ENCODE measurements at places on chromosomes 6 and 20.

- DNase-seq: no peak
These were observed 138.2 kb downstream of the NKAIN2 start for GRCh38 chr6:123941855-123942254.

- no peak for DNase-seq
These were observed 28.4 kb upstream of the MAS1L start for GRCh38 chr6:29516108-29516507.

GRCh38 chr6:12490904-12491571 is 200.9 kb downstream of the EDN1 start:
- DNase-seq: no peak

DNA sequence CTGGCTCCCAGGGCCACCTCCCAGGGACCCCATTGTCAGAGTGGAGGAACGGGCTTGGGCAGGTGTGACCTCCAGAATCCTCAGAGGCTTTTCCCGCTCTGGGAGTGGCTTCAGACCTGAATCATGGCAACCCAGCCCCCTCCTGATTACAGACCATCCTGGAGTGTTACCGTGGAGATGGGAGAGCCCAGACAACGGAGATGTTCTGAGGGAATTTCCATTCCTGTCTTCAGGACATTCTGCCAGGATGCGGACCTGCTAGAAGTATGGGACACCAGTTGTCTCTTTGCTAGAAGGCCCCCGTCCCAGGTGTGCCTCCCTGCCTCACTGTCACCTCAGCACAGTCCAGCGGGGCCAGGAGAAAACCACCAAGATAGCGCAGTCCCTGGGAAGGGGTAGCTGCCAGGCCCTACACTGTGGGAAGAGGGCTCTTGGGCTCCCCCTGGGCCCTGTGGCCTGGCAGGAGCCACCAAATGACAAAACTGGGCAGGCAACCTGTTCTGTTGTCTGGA is 109.9 kb downstream of the PSMB1 start:
- no peak for DNase-seq

GRCh38 chr6:159979136-159979874 is 10.4 kb downstream of the IGF2R start:
- no peak for DNase-seq

- no peak for DNase-seq
These were observed 72.3 kb upstream of the SSTR4 start for GRCh38 chr20:22962567-22963439.

- no peak for DNase-seq
These were observed 90.6 kb downstream of the MRPL14 start for GRCh38 chr6:44036699-44037101.

DNA sequence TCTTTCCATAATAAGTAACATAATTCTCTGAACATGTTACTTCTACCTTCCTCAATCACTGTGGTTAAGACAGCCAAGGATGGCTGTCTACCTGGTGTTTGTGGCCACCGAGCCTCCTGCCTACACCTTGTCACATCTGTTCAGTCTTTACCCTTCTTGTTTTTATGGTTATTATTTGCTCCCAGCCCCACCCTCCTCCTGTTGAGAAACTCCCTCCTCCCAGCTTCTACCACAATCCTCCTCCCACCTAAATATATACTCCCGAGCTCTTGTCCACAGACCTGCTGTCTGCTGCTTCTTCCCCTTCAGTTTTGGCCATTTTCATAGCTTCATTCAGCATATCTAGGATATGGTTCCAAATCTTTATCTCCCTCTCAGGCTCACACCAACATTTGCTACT is 35.7 kb upstream of the GABRR1 start:
- DNase-seq: no peak

GRCh38 chr20:54431156-54431944 is 44.0 kb upstream of the DOK5 start:
- DNase-seq: no peak

- DNase-seq: no peak
These were observed 10.6 kb downstream of the CEP250 start for GRCh38 chr20:35465976-35466375.

- no peak for DNase-seq
These were observed 73.6 kb downstream of the TBC1D32 start for GRCh38 chr6:121260651-121261102.

- DNase-seq: no peak
These were observed 22.5 kb upstream of the DEFB116 start for GRCh38 chr20:31330893-31331292.

GRCh38 chr6:4506792-4507191 is 269.4 kb upstream of the CDYL start:
- no peak for DNase-seq

DNA sequence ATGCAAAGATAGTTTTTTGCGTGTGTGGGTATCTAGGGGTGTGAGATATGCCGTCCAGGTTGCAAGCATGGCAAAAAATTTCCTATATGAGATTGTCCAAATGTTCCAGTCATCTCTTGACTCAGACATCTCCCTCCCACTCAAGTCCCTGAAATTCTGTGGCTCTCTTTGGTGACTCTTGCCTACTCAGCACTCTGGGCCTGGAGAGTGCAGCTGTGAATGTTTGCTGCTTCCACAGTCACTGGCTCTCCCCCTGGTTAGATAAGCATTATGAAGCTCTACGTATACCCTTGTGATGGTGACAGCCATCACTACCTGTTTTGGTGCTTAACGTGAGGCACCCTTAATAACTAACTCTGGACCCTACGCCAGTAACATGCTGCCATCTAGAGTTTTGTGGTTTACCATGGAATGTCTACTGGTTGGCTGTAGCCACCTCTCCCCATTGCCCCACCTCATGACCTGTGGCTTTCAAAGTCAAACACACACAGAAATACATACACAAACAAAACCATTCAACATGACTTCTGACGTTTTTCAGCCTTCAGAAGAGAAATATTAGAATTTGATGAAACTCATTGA is 621.9 kb upstream of the CITED2 start:
- DNase-seq: no peak

DNA sequence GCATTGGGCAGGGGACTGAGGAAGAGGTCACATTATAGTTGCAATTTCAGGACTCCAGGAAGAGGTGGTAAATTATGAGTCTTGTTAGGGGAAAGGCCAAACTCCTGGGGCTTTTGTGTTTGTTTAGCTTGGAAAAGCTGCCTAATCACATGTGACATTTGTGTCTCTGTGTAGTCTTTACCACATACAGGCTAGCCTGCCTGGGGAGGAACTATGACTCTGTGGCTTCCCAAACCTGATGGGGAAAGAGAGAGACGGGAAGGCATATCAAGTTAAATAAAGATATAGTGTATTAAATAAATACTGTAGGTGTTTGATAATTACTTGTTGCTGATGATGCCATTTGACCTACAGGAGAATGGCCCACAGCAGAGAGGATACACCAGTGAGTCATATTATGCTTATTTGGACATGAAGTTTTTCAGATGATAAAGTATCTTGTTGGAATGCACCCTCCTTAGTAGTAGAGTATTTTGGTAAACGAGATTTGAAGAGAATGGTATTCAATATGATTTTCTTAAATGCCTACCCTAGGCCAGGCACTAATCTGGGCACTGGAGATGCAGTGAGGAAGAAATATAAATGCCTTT is 4.0 kb downstream of the BLTP3A start:
- no peak for DNase-seq

GRCh38 chr20:47719625-47720024 is 65.7 kb downstream of the SULF2 start:
- DNase-seq: no peak

- no peak for DNase-seq
These were observed 45.4 kb upstream of the AIG1 start for GRCh38 chr6:143015300-143015706.

DNA sequence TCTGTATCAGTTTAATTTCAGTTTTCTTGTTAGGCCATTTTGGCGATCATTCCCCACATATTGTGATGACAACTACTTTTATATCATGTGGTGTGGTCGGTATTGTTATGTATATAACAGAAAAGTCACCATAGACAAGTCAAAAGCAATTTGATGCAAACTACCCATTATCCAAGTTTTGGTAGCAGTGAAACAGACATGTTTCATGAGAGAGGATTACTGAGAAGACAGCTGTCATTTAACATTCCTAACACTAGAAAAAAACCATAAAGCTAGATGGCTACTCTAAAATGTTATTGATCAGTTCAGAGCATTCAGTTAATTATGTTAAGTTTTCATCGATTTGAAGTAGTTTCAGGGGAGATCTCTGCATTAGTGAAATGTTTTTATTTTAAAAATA is 462.1 kb upstream of the SOX4 start:
- no peak for DNase-seq

- no peak for DNase-seq
These were observed 23.9 kb upstream of the E2F3 start for GRCh38 chr6:20377623-20378265.

DNA sequence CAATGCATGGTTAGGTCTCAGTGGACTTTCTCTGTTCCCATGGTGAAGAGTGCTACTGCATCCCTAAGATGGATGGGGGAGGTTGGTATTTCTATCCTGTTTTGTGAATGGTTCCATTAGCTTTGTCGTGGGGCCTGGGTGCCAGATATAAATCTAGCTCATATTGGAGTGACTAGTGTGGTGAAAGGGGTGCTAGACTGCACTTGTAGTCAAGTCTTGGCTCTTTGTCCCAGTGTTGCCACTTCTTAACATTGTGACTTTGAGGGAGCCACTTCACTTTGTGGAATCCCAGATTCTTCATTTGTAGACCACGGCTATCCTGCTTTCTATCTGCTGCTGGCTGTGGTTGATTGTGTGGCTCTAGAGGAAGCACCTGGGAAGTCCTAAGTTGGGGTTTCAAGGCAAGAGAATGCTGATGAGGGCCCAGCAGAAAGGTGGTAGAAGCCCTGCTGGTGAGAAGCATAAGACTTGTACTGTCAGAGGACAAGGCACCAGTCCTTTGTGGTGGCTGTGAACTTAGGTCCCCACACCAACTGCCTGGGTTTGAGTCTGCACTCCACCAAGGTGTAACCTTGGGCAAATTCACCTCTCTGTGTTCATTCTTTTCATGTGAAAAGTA is 44.1 kb downstream of the VAPB start:
- no peak for DNase-seq

DNA sequence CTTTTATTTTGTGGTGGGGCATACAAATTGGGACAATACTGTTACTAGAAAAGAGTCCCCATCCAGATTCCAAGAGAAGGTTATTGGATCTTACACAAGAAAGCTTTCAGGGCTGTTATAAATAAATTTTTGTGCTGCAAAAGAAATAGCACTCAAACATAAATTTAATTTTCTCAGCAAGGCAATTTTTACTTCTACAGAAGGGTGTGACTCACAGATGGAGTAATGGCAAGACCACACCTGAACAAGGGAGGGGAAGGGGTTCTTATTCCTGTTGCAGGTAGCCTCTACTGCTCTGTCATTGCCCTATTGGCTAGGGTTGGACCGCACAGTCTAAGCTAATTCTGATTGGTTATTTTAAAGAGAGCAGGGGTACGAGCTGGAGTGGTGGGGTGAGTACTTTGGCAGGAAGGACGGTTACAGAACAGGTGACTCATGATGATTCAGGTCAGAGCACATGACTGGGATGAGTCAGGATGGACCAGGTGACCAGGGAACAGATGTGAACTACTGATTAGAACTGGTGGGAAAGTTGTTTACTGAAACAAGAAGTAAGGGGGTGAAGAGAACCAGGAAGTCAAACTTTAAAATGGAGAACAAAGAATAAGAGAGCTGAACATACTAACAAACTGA is 41.1 kb downstream of the CNR1 start:
- no peak for DNase-seq

GRCh38 chr20:41050361-41051008 is 21.9 kb downstream of the TOP1 start:
- DNase-seq: no peak

DNA sequence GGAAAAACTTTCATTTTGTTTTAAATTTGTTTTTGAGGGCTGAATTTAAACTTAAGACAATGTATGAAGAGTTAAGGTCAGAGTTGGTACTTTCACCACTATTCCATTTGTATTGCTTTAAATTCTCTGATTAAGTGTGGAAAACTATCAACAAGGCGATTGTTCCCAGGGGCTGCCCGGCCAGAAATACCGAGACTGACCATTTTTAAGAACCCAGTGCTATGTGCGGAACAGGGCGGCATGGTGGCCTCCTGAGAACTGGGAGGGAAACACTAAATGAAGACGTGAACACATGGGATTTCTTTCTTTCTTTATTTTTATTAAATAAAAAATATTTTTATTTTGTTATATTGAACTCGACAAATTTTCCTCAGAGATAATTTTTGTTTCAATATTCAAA is 221.2 kb upstream of the QKI start:
- no peak for DNase-seq

DNA sequence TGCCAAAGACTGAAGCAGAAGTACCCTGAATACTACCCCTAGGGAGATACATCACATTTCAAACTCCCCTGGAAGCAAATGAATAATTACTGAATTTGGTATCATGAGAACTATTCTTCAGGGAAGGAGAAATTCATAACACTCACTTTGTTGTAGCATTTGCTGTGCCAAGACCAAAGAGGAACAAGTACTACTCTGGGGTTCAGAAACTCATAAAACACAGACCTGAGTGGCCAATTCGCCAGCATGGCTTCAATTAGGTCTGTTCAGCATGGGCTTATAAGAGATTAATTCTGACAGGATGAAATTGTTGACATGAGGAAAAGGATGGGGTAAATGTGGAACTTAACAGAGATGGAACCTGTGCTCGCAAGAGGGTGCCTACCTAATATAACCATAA is 6.5 kb downstream of the ELOVL5 start:
- no peak for DNase-seq
